Effector memory CD4-positive, alpha-beta T cell (primary cell): ENCODE measurements at places on chromosomes 2 and 18.

GRCh38 chr2:67216881-67217280 is 180.3 kb upstream of the ETAA1 start:
- H3K4me1 ChIP-seq, result no peaks in the 10 kb centered on the region
- DNase-seq, result no peak
- no peaks in the 10 kb centered on the region for H3K36me3 ChIP-seq
- no peak overlapping the region for H3K27ac ChIP-seq
- H3K4me3 ChIP-seq, result no peak overlapping the region
- no peaks in the 10 kb centered on the region for H3K27me3 ChIP-seq

DNA sequence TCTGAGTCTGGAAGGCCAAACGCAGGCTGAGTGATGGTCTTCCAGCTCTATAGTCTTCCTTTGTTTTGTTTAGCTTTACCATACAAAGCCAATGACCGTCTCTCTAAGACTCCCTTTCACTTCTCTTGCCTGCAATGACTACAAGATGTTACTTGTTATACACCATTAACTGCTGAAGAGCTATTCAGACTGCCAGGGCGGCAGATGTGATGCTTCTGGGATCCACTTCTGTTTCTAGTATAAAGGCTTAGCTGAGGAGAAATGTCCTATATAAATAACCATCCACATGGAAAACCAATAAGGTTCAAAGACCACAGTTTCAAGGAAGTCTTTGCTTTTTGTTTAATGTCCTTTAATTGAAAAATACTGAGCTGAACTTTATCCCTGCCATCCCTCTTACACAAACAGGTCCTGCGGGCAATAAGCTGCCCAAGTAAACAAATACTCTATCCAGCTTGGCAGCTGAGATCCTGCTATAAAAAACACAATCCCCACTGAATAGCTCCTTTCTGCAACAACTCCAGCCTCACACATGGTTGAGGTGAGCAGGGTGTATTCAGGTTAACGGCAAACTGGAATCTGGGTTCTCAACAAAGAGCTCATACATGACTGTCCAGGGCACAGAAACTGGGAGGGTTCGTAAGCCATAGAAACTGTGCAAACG is 124.6 kb downstream of the VIT start:
- H3K36me3 ChIP-seq, result no peaks in the 10 kb centered on the region
- H3K4me1 ChIP-seq, result no peaks in the 10 kb centered on the region
- H3K4me3 ChIP-seq, result no peak overlapping the region
- no peaks in the 10 kb centered on the region for H3K27me3 ChIP-seq
- no peak for DNase-seq

GRCh38 chr2:218756599-218757377 is 25.2 kb upstream of the CYP27A1 start:
- no peaks in the 10 kb centered on the region for H3K27me3 ChIP-seq
- H3K36me3 ChIP-seq, result peaks cover 30% of the 10 kb centered on the region
- no peaks in the 10 kb centered on the region for H3K4me1 ChIP-seq
- H3K27ac ChIP-seq, result no peak overlapping the region

GRCh38 chr2:2234398-2235195 is 96.5 kb downstream of the MYT1L start:
- no peak for DNase-seq
- no peaks in the 10 kb centered on the region for H3K36me3 ChIP-seq
- H3K4me1 ChIP-seq, result no peaks in the 10 kb centered on the region
- H3K27me3 ChIP-seq, result no peaks in the 10 kb centered on the region

- no peaks in the 10 kb centered on the region for H3K4me1 ChIP-seq
- DNase-seq, result no peak
- no peaks in the 10 kb centered on the region for H3K27me3 ChIP-seq
- H3K36me3 ChIP-seq, result no peaks in the 10 kb centered on the region
- no peak overlapping the region for H3K27ac ChIP-seq
- no peak overlapping the region for H3K4me3 ChIP-seq
Observed at GRCh38 chr2:144358979-144359541, 160.9 kb downstream of the ZEB2 start.

- peaks cover 25% of the 10 kb centered on the region for H3K36me3 ChIP-seq
- no peak overlapping the region for H3K27ac ChIP-seq
- H3K4me3 ChIP-seq, result no peak overlapping the region
- H3K27me3 ChIP-seq, result no peaks in the 10 kb centered on the region
Observed at GRCh38 chr2:20617081-20617575, 33.8 kb downstream of the HS1BP3 start.

- DNase-seq, result no peak
- peaks cover 73% of the 10 kb centered on the region for H3K36me3 ChIP-seq
- H3K4me3 ChIP-seq, result no peak overlapping the region
- H3K4me1 ChIP-seq, result no peaks in the 10 kb centered on the region
- H3K27me3 ChIP-seq, result no peaks in the 10 kb centered on the region
- H3K27ac ChIP-seq, result no peak overlapping the region
Observed at GRCh38 chr2:174376967-174377366, 18.6 kb upstream of the SCRN3 start.

DNA sequence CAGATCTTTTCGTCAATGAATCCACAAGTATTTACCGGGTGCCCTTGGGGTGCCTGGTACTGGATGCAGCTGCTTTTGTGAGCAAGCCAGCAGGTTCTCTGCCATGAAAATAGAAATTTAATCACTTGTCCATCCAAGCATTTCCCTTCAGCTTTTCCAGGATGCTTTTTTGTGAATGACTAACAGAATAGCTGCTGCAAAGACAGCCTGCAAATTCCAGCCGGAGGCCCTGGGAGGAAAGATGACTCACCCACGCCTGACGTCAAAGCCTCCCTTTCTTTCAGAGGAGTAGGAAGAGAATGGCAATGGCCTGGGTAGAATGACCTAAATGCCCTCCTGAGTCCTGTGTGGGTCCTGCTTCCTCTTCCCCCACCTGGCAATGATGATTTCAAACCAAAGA is 111.9 kb downstream of the AP1S3 start:
- DNase-seq, result no peak
- peaks cover 3% of the 10 kb centered on the region for H3K4me1 ChIP-seq
- H3K27ac ChIP-seq, result no peak overlapping the region
- H3K4me3 ChIP-seq, result no peak overlapping the region

DNA sequence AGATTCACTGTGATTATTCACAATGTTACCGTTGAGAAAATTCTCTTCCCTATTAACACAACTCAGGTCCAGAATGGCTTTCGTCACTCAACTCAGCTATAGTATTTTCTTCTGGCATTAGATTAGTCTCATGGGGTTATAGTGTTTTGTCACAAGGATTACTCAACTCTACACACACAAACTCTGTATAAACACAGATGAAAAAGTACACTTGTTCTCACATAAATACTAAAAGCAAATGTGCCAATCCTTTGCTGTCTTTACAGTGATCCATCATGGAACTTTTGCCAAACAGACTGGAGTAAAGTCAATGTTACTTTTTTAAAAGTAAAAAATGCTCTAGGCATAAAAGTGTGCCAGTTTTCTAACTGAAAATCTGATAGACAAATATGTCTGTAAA is 267.6 kb downstream of the RBM43 start:
- no peak for DNase-seq
- no peak overlapping the region for H3K27ac ChIP-seq
- H3K27me3 ChIP-seq, result no peaks in the 10 kb centered on the region
- no peak overlapping the region for H3K4me3 ChIP-seq
- H3K4me1 ChIP-seq, result no peaks in the 10 kb centered on the region
- H3K36me3 ChIP-seq, result no peaks in the 10 kb centered on the region

DNA sequence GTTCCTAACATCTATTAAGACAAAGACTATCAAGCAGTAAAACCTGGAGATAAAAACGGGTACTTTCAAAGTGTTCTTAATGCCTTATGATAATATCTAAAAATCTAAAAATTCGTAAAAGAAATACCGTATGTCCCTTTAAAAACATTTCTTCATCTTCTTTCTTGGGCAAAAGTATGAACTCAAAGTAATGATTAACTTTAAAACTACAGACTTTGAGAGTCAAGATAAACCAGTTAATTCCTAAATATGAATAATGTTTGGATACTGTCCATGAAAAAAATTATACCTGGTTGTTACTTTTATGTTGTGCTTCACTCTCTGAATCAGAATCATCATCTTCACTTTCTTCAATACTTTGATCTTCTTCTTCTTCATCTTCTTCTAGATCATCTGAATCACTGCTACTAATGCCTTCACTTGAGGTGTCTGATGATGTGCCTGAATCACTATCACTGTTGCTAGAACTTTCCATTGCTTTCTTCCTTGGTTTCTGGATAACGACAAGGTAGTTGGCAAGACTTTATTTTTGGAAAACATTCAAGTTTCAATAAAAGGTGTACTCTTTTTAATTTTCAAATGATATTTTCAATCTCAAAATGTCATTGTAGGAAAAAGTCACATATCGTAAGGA is 152.3 kb upstream of the WDSUB1 start:
- no peaks in the 10 kb centered on the region for H3K27me3 ChIP-seq
- DNase-seq, result no peak
- no peaks in the 10 kb centered on the region for H3K4me1 ChIP-seq
- H3K4me3 ChIP-seq, result no peak overlapping the region
- H3K36me3 ChIP-seq, result peaks cover 3% of the 10 kb centered on the region
- H3K27ac ChIP-seq, result no peak overlapping the region

DNA sequence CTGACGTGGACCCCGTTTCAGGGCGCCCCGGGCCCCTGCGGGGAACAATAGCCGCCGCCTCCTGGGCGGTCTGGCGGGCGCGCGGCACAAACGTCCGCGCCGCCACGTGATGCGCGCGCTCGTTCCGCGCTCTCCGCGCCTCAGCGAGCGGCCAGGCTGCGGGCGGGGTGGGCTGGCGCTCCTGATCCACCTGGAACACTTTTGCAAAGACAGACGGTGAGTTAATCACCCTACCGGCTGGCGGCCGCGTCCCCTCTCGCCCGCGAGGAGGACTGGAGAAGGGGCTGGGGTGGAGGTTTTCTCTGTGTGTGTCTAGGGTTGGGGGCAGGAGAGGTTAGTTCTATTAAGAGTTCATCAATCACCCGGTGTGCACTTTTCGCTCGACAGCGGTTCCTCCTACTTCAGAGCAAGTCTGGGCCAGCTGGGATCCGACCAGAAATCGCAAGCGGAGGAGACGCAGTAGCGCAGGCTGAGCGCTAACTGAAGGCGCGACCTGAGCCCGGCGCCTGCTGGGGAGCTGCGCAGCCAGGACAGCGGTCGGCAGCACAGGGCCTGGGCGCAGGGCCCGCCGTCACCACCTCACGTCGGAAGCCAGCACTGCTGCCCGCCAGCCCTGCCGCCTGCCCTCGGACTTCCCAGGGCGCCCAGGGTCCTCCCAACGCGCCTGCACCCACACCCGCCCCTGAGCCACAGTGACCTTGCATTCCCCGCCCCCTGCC is 10.3 kb upstream of the HOXD1 start:
- H3K36me3 ChIP-seq, result no peaks in the 10 kb centered on the region
- H3K27me3 ChIP-seq, result peaks cover 58% of the 10 kb centered on the region
- no peak overlapping the region for H3K27ac ChIP-seq
- H3K4me3 ChIP-seq, result no peak overlapping the region
- DNase-seq, result no peak

- DNase-seq, result no peak
- H3K27ac ChIP-seq, result no peak overlapping the region
- H3K27me3 ChIP-seq, result no peaks in the 10 kb centered on the region
- H3K36me3 ChIP-seq, result no peaks in the 10 kb centered on the region
- no peaks in the 10 kb centered on the region for H3K4me1 ChIP-seq
Observed at GRCh38 chr18:78526923-78527711, 452.5 kb upstream of the SALL3 start.

DNA sequence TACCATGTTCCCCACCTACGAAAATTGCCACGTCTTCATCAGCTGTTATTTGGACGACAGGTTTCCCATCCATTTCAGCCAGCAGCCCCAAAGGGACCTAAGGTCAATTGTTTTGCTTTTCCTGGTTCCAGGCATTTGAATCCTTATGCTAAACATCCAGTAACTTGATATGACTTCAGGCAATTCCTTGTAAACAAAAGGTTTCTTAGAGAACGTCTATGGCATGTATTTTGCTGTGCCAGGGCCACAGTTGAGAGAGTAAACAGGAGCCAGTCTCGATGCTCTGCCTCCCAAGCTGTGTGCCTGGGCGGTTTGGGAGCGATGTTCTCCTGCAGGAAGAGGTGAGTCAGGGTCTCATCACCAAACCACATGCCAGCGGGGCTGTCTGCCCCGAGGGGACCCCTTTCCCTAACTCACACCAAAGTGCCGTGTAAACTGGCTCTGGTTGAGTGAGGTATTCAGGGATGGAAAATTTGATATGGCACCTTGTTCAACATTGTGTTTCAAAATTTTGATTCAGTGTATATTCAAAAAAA is 12.9 kb upstream of the MC5R start:
- no peaks in the 10 kb centered on the region for H3K4me1 ChIP-seq
- DNase-seq, result no peak
- no peaks in the 10 kb centered on the region for H3K36me3 ChIP-seq
- H3K27me3 ChIP-seq, result no peaks in the 10 kb centered on the region
- H3K27ac ChIP-seq, result no peak overlapping the region

- H3K36me3 ChIP-seq, result no peaks in the 10 kb centered on the region
- H3K4me1 ChIP-seq, result no peaks in the 10 kb centered on the region
- no peak overlapping the region for H3K4me3 ChIP-seq
- no peaks in the 10 kb centered on the region for H3K27me3 ChIP-seq
- no peak overlapping the region for H3K27ac ChIP-seq
Observed at GRCh38 chr2:31075941-31076590, 62.2 kb downstream of the GALNT14 start.
